ENCODE measurements at places on chromosomes 5 and 9. TPM values are rescaled to one million over a fixed set of nuclear protein-coding genes. Genes with fewer than 3 reads are reported as not detected.

The HSPA9 gene
- 212 TPM for total RNA-seq

The PRR16 gene
- 1.1 TPM for total RNA-seq

The EPB41L4A gene
- 10.0 TPM for total RNA-seq

The FAT2 gene
- 0.18 TPM for total RNA-seq

The GABRA1 gene
- total RNA-seq = 1.6 TPM

The DYNC2I2 gene
- 87.8 TPM for total RNA-seq

The MAPKAP1 gene
- 91.6 TPM for total RNA-seq

The SLC35D2 gene
- total RNA-seq = 33.4 TPM

DNA sequence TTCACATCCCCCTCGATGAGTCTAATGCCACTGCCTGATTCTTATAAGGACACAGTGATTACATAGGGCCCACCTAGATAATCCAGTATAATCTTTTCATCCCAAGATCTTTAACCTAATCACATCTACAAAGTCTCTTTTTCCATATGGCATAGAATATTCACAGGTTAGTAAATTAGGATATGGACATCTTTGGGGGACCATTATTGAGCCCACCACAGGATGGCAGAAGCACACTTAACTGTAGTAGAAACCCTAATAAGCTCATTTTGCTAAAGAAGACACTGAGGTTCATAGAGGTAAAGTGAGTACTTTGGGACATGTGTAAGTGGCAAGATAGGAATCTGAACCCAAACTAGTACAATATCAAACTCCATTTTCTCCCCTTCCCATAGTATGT is 38.9 kb downstream of the ASTN2 start:
- no peak overlapping the region for H3K27ac ChIP-seq
- H3K36me3 ChIP-seq = no peaks in the 10 kb centered on the region
- peaks cover 9% of the 10 kb centered on the region for H3K27me3 ChIP-seq
- no peak for DNase-seq
- peaks cover 6% of the 10 kb centered on the region for H3K4me1 ChIP-seq
- H3K4me3 ChIP-seq = no peak overlapping the region

DNA sequence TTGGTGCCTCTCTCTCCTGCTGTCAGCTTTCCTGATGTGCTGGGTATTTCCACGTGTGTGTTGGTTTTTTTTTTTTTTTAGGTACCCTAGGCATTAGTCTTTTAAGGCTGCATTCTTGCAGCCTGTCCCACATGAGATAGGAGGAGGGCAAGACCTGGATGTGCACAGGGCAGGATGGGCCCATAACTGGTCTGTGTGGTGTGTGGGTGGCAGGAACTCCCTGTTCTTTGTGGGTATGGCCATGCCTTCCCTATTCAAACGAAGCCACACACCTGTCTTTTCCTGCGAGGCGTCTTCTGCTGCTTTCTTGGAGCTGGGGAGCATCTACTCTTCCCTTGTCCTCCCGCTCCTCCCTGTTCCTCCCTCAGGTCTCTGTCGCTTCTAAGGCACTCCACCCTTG is 6.8 kb downstream of the SYK start:
- no peaks in the 10 kb centered on the region for H3K36me3 ChIP-seq
- H3K27ac ChIP-seq = no peak overlapping the region
- DNase-seq = no peak
- peaks cover 20% of the 10 kb centered on the region for H3K27me3 ChIP-seq

- H3K27ac ChIP-seq = no peak overlapping the region
- H3K4me1 ChIP-seq = no peaks in the 10 kb centered on the region
- DNase-seq = no peak
- no peaks in the 10 kb centered on the region for H3K27me3 ChIP-seq
- H3K36me3 ChIP-seq = no peaks in the 10 kb centered on the region
Measured at GRCh38 chr9:79170643-79171042, 401.1 kb upstream of the TLE4 start.

DNA sequence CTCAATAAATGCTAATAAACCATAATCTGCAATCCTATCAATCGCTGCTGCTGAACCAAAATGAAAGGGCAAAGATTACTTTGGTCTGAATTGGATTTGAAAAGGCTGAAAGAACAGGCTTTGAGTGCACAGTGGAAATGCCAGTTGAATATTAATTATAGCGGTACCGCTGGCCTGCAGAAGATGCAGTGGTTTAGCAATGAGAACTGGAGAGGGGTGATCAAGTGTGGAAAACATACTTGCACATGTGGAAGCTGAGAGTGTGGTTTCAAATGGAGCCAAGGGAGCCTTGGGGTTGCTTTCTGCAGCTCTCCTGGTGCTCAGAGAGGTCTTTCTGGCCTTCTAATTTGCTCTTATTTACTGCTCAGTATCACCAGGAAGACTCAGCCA is 133.9 kb downstream of the PTTG1 start:
- H3K4me1 ChIP-seq = no peaks in the 10 kb centered on the region
- H3K27me3 ChIP-seq = peaks cover 27% of the 10 kb centered on the region
- DNase-seq = peak; percentile 17
- H3K36me3 ChIP-seq = no peaks in the 10 kb centered on the region
- H3K27ac ChIP-seq = no peak overlapping the region
- no peak overlapping the region for H3K4me3 ChIP-seq

DNA sequence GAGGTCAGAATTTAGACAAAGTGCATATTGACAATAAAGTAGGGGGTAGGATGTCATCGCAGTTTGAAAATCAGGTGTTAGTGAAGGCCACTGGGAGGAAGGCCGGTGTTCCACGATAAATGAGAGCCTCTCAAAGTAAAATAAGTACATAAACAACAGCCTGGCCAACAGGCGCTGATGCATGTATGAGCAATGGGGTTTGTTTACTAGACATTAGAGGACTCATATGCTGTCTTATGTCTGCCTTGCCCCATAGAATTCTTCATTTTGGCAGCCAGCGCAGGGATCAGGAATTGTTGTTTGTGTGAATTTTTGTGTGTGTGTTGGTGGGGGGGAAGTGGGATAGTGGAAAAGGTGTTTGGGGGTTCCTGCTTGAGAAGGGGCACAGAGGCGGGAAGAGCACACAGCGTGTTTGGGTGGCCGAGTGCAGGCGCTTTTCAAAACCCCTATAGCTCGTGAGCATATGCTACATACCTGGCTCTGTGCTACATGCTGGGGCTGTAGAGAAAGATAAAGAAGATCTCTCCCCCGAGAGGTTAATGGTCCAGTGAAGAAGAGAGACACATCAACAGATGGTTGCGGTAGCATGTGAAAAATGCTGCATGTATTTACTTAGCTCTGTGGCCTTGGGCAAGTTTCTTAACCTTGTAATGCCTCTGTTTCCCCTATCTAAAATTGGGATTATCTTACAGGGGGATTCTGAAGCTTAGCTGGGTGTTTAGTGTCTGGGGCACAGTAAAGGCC is 11.5 kb downstream of the SNX30 start:
- no peak for DNase-seq
- no peak overlapping the region for H3K27ac ChIP-seq
- no peaks in the 10 kb centered on the region for H3K36me3 ChIP-seq
- peaks cover 3% of the 10 kb centered on the region for H3K4me1 ChIP-seq
- no peaks in the 10 kb centered on the region for H3K27me3 ChIP-seq

DNA sequence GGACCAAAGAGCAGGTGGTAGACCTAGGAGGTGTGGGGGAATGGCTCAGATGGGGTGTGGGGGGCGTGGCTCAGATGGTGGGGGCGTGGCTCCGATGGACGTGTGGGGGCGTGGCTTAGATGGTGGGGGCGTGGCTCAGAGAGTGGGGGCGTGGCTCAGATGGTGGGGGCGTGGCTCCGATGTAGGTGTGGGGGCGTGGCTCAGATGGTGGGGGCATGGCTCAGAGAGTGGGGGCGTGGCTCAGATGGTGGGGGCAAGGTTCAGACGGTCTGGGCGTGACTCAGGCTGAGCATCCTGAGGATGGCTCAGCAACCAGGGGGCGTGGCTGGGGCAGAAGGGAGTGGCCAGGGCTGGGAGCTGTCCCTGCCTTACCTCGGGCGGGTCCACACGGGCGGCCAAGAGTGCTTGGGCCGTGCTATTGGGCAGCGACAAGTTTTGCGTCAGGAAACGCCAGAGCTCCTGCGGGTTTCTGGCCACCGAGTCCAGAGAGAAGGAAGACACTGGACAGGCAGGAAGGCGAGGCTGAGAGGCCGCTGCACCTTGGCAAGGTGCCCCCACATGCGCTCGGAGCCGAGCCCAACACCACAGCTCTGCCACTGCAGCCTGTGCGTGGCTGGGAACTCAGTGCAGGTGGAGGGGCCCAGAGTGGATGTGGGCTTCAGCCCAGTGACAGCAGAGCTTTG is 5.9 kb downstream of the ABCA2 start:
- no peak overlapping the region for H3K27ac ChIP-seq
- peak; percentile 96 for DNase-seq
- H3K4me1 ChIP-seq = no peaks in the 10 kb centered on the region
- H3K36me3 ChIP-seq = no peaks in the 10 kb centered on the region
- no peak overlapping the region for H3K4me3 ChIP-seq

DNA sequence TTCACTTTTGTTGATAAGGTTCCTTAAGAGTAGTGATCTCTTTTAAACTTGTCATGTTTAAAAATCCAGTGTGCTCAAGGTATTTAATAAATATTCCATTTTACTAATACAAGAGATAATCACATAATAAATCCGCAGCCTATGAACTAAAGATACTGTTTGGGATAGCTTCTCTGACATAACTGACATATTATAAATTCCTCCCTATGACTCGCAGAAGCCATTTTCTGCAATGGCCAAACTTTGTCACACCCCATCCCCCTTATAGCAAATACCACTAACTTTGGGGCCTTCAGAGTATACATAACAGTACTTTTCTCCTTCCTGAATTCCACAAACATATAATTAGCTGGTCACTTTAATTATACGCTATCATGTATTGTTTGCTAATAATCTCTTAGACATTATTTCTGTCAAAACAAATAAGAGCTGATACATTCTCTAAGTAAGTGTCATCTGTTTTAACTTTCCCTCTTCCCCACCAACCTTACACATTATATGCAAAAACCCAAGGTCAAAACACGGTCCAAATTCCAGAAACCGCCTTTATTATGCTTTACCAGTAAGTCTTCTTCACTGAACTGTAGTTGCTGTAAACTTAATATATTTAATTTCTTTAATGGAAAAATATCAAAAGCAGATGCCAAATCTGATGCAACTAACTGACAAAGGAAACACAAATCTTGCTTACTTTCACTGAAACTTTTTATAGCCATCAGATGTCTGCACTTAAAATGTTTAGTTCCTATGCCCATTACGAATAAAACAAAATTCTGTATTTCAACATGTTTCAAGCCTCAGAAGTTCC is 971 bp downstream of the TMEM267 start:
- H3K27ac ChIP-seq = peak overlapping the region; percentile 87
- no peak for DNase-seq
- H3K4me1 ChIP-seq = no peaks in the 10 kb centered on the region
- peaks cover 16% of the 10 kb centered on the region for H3K36me3 ChIP-seq
- H3K27me3 ChIP-seq = no peaks in the 10 kb centered on the region

- no peaks in the 10 kb centered on the region for H3K4me1 ChIP-seq
- H3K27me3 ChIP-seq = no peaks in the 10 kb centered on the region
- H3K27ac ChIP-seq = no peak overlapping the region
- H3K4me3 ChIP-seq = no peak overlapping the region
- DNase-seq = no peak
- no peaks in the 10 kb centered on the region for H3K36me3 ChIP-seq
Measured at GRCh38 chr5:42573386-42573785, 150.1 kb downstream of the GHR start.

DNA sequence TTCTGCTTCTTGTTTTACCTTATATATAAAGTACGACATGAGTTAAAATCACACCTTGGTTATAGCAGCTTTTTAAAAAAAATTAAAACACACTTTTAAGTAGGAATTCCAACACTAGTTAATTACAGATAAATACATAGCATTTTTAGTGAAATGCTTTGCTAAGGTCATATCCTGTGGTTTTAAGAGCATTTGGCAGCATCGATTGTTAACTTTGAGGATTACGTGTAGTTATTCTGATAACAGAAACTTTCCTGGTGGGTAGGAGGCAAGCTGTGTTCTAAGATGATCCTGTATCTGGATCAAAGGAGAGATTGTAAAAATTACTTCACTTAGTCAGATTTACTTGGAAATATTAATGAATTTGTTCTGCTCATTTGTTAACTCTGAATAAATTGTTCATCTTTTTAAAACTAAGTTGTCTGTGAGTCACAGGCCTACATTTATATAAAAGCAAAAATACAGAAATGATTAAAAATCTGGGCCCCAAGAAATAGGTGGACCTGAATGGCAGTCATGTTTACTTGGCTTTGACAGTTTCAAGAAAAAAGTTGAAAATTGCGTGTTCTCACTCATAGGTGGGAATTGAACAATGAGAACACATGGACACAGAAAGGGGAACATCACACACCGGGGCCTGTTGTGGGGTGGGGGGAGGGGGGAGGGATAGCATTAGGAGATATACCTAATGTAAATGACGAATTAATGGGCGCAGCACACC is 58.3 kb downstream of the TRIO start:
- H3K27ac ChIP-seq = no peak overlapping the region
- DNase-seq = no peak
- peaks cover 28% of the 10 kb centered on the region for H3K27me3 ChIP-seq
- no peak overlapping the region for H3K4me3 ChIP-seq
- no peaks in the 10 kb centered on the region for H3K36me3 ChIP-seq
